ENCODE measurements at places on chromosomes 12 and 14.

DNA sequence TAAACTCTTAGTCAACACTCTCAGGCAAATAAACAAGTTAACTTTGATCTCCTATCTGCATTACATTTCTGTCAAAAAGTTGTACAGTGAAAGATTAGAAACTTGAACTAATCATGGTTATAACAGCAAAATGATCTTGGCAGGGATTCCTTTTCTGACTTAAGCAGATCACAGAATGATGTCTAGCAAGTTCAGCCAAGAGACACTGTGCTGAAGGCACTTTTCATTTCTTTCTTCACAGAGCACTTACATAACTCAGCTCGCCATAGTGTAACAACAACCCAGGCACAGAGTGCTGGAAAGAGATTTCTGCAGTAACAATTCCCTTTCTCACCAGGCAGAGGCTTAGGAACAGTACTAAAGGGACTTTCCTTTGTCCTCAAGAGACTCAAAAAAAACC lies 19.6 kb upstream of the CSRP2 start:
- no peak for DNase-seq

DNA sequence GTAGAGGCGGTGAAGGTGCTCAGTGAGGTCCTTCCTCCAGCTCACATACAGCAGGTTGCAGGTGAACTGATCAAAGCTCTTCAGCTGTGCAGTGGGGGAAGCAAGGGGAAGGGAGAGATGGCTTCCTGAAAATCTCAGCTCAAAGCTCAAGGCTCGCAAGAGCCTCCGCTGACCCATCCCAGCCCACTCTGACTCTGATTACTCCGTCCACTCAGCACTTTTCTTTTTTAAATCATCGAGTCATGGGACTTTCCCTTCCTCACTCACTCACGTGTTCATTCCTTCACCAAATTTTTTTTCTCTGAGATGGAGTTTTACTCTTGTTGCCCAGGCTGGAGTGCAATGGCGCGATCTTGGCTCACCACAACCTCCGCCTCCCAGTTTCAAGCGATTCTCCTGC lies 4.7 kb downstream of the ABCD4 start:
- no peak for DNase-seq

DNA sequence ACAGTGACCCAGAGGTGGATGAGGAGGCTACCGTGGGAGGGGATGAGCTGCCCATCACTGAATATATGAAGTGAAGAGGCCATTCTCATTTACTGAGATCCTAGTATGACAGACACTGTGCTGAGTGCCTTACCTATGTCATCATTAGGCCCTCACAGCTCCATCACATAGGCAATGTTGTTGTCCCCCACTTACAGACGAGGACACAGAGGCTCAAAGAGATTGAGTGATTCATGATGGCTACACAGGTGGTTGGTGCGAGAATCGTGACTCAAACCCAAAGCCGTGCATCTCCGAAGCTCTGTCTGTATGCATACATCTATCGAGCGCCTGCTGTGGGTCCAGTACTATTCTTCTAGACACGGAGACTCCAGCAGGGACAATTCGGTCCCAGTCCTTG lies 5.9 kb upstream of the CCDC197 start:
- DNase-seq = no peak

- DNase-seq = no peak
Observed at GRCh38 chr12:11568155-11568761, 81.2 kb upstream of the ETV6 start.

GRCh38 chr12:5317556-5317955 lies 114.4 kb upstream of the NTF3 start:
- no peak for DNase-seq

- peak; percentile 67 for DNase-seq
Observed at GRCh38 chr14:72783741-72784140, 110.2 kb downstream of the DPF3 start.

DNA sequence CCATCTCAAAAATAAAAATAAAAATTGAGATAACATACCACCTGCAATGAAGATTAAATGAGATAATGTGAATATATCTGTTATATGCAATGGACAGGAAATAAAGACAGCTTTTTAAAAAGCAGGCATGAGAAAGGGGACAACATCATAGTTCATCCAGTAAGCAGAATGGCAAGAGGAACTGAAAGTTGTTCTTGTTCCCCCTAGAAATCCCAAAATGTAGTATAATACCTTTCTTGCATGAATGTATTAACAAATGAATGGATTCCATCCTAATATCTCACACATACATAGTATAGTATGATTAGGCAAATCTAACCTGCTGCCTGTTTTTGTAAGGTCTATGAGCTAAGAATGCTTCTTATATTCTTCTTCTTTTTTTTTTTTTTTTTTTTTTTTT lies 31.4 kb downstream of the FGD6 start:
- no peak for DNase-seq

DNA sequence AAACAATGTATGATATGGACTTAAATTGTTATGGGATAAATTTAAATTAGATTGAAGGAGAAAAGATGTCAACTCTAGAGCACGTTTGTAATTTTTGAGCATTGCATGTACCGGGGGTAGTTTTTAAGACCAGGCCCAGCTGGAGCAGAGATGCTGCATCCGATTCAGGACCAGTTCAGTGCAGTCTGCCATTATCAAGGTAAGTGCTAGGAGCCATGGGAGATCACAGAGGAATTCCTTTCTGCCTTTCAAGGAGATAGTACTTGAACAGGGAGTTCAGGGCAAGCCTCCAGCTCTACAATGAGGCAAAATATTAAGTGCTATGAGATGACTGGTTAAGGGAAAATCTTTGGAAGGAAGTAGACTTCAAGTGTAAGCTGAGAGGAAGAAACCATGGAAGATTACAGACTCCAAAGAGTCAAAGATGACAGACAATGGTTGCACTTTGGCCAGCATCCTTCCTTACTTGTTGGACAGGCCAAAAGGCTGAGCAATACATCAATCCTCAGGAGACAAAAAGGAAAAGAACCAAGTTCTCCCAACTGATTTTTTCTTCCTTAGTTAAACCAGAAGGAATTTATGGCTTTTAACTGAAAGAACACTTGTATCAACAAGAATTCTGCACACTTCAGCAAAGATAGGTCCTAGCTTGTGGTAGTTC lies 113.2 kb upstream of the HIF1A start:
- no peak for DNase-seq

- no peak for DNase-seq
Observed at GRCh38 chr12:59070322-59070933, 150.1 kb upstream of the LRIG3 start.

GRCh38 chr12:47858511-47859266 lies 39.0 kb upstream of the HDAC7 start:
- DNase-seq = no peak

GRCh38 chr14:32407130-32407529 lies 78.0 kb downstream of the AKAP6 start:
- DNase-seq = no peak

DNA sequence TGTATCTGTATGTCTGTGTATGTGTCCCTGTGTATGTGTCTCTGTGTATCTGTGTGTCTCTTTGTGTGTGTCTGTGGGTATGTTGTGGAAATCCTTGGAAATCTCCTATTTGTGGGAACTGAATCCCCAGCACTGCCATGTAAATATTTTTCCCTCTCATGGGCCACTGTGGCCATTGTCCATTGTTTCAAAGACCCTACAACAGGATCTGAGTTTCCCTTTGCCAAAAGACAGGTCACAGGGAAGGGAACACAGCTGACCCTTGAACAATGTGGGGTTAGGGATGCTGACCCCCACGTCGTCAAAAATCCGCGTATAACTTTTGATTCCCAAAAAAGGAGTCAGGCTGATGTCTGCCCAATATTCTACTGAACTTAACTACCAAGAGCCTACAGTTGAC lies 22.5 kb upstream of the BCL2L14 start:
- no peak for DNase-seq

DNA sequence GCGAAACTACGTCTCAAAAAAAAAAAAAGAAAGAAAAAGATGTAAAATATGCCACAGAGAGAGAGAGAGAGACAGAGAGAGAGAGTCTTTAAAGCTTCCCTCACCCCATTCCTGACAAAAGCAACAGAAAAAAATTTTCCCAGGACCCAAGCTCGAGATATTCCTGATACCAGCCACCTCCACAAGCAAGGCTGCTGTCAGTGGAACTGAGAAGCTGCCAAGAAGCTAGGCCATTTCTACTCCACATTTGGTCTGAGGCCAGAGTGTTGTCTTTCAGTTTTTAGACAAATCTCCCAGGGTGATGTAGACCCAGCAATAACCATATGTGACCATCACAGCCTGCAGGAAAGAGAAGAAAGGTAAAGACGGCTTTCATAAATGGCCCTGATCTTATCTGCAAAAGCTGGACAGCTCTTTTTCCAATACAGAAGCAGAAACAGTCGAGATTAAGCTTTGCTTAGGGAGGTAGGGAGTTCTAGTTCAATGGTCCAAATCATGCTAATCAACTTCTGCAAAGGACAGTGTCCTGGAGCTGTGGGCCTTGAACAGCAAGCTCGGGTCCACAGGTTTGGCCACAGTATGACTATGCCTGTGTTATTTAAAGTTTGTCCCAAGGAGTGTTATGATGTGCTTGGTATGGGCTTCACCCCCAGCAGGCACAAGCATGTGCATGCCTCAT lies 130.3 kb upstream of the NUDT4 start:
- DNase-seq = no peak

GRCh38 chr14:61178226-61179060 lies 102.7 kb downstream of the TMEM30B start:
- DNase-seq = peak; percentile 70

DNA sequence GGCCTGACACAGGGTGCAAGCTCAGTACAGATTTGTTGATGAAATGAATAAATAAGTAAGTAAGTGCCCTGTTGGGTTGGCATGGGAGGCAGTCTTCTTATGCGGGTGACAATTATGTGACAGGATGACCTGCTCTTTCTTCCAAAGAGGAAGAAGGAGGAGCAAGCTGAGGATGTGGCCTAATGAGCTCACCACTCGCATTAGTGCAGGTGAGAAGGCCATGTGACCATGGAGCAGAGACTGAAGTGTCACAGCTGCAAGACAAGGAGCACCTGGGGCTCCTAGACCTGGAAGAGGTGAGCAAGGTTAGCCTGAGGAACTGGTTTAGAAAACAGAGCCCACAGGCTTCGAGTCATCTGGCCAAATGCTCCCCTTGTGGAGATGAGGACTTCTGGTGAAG lies 34.9 kb downstream of the LRTM2 start:
- no peak for DNase-seq

DNA sequence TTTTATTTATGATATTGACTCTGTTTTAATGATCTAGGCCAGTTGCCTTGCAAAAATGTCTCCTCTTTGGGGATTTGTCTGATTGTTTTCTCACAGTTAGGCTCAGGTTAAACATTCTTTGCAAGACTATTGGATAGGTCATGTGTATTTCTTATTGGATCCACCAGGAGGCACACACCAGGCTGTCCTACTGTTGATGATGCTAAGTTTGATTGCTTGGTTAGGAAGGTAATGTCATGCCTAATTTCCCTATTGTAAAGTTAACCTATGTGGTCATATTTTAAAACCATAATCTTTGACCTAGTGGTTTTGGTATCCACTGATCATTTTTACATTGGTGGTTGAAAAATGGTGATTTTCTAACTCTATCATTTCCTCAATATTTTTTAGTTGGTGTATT lies 137.1 kb downstream of the BRMS1L start:
- peak; percentile 16 for DNase-seq

DNA sequence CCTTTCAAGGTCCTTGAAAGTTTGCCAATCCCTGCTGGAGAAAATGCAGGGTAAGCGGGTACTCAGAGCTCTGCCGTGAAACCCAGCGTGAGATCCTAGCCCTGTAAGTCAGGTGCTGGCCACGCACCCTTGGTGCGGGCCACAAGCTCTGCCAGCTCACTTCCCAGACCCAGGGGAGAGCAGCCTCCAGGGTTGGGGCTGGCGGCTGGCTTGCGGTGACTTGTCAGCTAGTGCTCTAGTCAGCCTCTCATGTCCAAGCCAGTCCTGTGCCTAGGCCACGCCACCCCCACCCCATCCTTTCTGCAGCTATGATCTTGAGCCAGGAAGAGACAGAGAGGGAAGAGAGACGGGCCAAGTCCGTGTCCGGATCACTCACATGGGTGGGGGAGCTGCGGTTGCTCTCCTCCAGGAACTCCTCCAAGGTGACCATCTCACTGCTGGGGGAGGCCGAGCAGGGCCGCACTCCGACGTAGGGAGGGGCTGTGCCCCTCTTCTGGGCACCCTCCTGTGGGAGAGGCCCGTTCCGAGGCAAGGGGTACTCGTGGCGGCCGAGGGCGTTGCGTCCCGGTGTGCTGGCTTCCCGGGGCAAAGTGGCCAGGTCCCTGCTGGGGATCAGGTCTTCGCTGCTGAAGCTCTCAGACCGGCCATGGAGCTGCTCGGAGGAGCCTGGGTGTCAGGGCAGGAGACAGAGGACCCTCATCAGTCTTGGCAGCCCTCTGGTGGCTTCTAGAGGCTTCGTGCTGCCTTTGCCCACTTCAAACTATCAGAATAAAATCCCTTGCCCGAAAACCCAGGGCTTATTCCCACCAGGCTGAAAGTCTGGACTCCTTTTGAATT lies 33.3 kb upstream of the GPR68 start:
- DNase-seq = no peak

Data from Calu3 (cell line).